NCI-H1092 (cell line): ENCODE measurements at places on chromosomes 3 and 15.

DNA sequence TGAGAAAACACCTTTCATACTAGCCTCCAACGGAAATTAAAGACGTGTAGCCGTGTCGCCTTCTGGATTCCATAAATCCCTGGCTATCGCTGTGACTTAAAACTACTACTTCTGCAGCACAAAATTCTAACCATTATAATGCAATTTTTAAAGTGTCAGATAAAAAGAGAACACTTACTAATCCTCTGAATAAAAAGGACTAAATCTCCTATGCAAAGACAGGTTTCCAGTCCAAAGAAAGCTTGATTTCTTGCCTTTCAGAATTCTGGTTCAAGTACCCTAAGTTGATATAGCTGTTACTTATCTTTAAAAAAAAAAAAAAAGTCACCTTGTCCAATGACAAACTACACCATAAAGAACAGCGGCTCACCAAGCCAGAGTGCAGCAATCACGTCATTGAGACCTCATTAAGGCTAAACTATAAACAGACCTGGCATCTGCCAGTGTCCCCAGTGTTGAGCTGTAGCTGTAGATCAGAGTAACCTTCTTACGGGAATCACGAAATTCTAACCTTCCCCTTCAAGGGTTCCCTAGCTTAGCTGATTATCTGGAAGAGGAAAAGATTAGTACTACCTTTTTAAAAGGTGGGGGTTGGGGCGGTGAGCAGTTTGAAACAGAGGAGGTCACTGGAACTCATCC, 2.2 kb downstream of the ABCC5 start:
- no peak for DNase-seq

DNA sequence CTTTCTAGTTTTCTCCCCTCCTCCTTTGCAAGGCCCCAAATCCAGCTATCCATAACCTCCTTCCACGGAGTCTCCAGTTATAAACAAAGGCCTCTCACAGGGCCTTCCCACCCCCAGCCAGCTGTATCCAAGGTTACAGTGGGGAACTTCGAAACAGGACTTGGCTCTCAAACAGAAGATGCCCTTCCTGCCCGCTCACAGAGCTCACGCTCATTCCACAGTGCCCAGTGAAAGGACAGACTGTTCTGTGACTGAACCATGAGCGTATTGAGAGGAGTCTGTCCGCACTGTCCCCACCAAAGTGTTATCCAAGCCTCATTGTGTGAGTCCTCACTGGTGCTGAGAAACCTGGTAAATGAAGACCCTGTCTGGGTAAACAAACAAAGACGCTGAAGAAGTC, 35.4 kb downstream of the ARHGAP31 start:
- DNase-seq, result no peak

DNA sequence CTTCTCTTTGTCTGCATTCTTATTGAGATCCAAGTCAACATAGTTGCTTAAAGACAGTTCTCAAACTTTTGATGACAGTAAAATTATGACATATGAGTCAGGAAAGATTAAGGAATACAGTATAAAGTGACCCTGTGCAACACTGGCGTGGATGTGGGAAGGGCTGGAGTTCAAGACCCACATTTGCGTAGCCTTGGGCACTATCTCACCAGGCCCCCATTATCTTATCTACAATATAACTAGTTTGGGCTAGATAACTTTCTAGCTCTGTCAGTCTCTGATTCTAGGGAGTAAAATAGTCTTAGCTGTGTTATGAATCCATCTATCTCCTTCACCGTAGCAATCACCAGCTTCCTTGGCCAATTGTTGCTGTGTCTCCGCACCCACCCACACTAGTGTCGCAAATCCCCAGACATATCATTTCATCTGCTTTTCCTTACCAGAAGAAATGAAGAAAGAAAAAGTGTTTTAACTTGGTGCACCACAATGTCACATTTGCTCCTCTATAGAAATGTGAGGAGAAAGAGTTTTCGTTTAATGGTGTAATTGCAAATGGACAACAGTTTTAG, 14.9 kb upstream of the TM4SF4 start:
- no peak for DNase-seq

- DNase-seq, result no peak
These were observed 32.1 kb downstream of the GRK7 start for GRCh38 chr3:141795276-141795675.

- peak; percentile 64 for DNase-seq
These were observed 29.3 kb downstream of the CCNL1 start for GRCh38 chr3:157130467-157131251.

DNA sequence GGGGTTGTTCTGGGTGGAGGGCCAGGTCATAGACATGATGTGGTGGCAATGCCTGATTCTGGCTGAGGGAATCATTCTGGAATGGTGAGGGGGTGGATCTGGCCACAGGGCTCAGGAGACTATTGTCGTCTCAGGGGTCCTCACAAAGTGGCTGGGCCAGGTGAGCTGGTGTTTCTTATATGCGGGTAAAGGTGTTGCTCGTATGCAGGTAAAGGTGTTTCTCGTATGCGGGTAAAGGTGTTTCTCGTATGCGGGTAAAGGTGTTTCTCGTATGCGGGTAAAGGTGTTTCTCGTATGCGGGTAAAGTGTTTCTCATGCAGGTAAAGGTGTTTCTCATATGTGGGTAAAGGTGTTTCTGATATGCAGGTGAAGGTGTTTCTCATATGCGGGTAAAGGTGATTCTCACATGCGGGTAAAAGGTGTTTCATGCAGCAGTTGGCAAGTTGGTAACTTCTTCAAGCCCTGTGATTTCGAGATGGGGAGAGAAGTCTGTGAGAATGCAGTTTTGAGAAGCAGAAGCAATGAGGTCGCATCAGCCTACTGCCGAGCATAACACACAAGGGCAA, 10.5 kb upstream of the MUC4 start:
- DNase-seq, result no peak

DNA sequence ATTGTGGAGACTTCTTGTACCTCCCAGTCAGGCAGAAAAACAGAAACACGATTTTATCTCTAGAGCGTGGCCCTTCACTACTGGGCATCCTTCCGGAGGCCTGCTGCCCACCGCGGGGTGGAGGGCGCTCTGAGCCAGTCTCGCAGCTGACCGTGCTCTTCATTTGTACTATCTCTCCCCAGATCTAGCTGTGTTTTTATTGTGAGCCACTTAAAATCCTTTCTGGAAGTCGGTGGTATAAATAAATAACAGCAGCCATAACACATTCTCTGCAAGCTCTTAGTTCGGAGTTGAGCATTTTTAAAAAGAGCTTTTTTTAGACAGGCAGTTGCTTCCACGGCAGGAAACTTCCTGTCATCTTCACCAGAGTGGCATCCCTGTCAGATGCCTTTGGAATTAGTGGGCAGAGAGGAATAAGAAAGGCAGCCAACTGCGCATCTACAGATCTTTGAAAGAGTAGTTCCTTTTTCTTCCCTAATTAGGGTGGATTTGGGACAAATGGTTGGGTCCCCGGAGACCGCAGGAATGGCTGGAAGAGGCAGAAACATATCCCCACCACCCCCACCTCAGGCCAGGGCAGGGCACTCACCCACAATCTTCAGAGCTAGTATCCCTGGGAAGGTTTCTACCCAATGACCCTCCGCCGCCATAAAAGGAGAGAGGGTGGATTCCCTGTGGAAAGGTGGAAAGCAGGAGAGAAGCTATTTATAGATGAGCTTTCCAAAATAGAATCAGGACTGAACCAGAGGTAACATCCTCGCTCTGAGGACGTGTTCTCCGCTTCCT, 91.1 kb downstream of the TOP2B start:
- no peak for DNase-seq

DNA sequence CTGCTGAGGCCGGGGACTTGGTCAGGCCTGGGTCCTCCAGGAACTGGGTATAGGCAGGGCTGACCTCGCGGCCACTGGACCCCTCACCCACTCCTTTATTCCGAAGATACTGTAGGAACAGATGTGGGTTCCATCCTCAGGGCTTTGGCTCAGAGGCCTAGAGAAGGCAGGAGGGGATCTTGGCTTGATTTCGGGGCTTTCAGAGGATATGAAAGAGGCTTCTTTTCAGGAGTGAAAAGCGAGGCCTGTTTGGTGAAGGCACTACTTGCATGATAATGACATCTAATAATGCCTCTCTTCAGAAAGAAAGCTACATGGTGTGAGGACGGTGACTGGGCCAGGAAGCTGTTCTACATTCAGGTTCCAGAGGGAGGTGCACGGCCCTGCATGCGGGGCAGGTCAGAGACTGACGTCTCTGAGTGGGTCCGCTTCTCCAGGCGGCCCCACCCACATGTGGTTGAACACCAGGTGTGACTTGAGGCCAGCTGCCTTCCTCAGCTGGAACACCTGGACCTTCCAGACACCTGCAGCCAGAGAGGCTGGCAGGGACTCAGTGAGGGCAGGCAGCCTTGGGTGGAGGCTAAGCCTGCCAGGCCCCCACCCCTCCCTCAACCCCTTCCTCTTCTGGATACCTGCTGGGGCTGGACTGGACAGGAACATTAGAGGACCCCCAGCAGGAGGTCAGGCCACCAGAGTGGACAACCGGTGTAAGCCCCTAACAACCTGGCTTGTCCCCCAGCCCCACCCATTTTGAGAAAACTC, 31.1 kb upstream of the HHATL start:
- DNase-seq, result no peak

GRCh38 chr15:28123408-28124023, 24.4 kb upstream of the OCA2 start:
- no peak for DNase-seq

DNA sequence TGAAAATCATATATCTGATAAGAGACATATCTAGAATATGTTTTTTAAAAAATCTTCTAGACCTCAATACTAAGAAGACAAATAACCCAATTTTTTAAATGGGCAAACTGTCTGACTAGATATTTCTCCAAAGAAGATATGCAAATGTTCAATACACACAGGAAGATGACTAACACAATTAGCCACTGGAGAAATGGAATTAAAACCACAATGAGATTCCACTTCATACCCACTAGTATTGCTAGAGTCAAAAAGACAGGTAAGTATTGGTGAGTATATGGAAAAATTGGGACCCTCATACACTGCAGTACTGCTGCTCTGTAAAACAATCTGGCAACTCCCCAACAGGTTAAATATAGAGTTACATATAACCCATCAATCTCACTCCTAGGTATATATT, 33.1 kb upstream of the TOPAZ1 start:
- no peak for DNase-seq

DNA sequence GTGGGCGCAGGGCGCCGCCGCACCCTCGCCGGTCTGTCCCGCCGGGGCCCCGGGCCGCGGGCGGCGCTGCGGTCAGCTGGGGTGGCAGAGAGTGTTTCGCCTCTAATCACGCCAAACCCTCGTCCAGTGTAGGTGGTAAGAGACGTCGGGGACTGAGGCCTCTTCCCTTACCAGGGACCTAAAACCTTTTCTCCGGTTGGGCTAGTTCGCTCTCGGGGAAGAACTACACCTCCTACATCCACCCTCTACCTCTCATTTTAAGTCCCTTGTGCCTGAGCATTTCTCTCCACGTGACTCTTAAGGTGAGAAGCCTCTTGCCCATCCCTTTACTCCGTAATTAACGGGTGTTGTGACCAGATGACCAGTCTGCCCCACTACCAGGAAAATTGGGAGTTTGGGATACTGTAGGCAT, 520 bp downstream of the TMEM42 start:
- DNase-seq, result no peak

- no peak for DNase-seq
These were observed 30.3 kb upstream of the KCNAB1 start for GRCh38 chr3:156090126-156090525.

DNA sequence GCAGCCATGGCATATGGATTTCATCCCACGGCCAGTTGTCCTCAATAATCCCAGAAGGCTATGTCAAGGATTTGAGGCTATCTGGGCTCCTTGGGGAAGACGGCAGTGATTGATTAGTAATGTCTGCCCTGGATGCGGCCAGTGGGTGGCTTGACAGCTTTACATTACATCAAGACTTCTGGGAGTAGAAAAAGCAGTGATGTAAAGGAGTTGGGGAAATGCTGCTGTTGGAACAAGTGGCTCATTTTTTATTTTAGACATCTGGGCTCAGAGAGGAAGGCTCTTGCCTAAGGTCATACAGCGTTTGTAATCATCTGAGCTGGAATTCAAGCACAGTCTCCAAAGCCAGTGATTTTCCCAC, 94.1 kb downstream of the FLNB start:
- no peak for DNase-seq

- no peak for DNase-seq
These were observed 159.4 kb downstream of the FBLN2 start for GRCh38 chr3:13708301-13708700.

DNA sequence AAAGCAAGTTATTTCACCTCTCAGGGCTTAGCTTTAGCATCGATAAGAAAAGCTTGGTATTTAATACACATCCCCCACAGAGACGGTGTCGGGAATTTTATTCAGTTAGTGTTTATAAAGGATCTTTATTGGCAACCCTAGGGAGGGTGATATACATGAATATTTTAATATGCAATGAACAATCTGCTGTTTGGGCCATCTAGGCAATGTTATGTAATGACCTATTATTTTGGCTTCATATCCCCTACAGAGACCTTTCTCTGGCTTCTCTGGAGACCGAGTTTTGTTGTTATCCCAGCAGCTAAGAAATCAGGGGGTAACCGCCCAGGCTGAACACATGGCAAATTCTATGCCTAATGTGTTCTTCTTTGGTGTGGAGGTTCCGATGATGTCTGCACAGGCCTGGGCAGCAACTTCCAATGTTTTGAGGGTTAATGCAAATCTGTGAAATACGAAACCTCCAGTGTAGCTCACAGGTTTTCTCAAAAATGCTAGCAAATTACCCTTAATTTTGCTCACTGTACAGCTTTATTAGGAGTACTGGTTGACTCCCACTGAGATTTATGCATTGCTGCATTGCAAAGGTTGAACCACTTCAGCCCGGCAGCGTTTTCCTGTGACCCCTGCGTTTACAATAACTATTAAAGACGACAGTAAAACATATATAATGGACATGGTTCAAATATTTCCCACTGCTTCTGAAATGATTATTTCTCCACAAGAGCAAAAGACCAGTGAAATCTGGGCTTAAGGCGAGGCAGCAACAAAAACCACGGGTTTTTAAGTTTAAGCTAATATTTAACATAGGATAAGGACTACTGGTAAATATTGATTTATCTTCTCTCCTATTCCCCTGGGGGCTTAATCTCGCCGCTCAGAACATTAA, 298.3 kb upstream of the NR2E3 start:
- no peak for DNase-seq

DNA sequence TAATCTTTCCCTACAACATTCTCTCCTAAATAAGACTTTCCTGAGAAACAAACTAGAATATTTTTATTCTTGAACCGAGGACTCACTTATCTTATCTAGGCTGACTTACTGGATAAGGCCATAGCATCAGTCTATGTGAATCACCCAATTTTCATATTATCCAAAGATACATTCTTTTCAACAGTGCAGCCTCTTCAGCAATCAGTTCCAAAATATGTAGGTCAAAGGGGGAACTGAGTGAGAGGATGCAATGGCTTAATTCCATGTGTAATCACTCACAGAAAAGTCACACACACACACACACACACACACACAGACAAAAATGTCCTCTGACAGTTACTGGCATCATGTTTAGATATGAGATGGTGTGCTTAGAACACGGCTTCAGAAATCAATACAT, 31.5 kb upstream of the MECOM start:
- no peak for DNase-seq

- no peak for DNase-seq
These were observed 57.6 kb downstream of the GAP43 start for GRCh38 chr3:115680803-115681345.

GRCh38 chr3:177835917-177836316, 638.6 kb upstream of the TBL1XR1 start:
- no peak for DNase-seq
